ENCODE measurements at places on chromosomes 3 and 15. TPM values are rescaled to one million over a fixed set of nuclear protein-coding genes. Genes with fewer than 3 reads are reported as not detected.

Gene TMEM44
- polyA plus RNA-seq: 19.2 TPM

Gene RBP2
- polyA plus RNA-seq: 0.26 TPM

Gene SYNM
- polyA plus RNA-seq: 5.4 TPM

Gene SNURF
- polyA plus RNA-seq: 12.0 TPM

Gene POPDC2
- polyA plus RNA-seq: 68.0 TPM

Gene PLAAT1
- 39.2 TPM for polyA plus RNA-seq

Gene SLC15A2
- not detected for polyA plus RNA-seq

Gene LRRC2
- 0.71 TPM for polyA plus RNA-seq

Gene RARB
- 22.4 TPM for polyA plus RNA-seq

Gene ACTRT3
- polyA plus RNA-seq: 1.7 TPM

Gene P2RY14
- polyA plus RNA-seq: 1.4 TPM

Gene SLC2A2
- not detected for polyA plus RNA-seq

Gene PIGB
- polyA plus RNA-seq: 6.3 TPM

Gene FETUB
- not detected for polyA plus RNA-seq

Gene TEX55
- polyA plus RNA-seq: not detected

Gene CPN2
- polyA plus RNA-seq: 1.3 TPM

Gene CLDN18
- polyA plus RNA-seq: 0.69 TPM

Gene C3orf20
- not detected for polyA plus RNA-seq

Gene MYO5C
- polyA plus RNA-seq: 1.0 TPM

Gene GOLGA8G
- not detected for polyA plus RNA-seq

Gene BCHE
- polyA plus RNA-seq: 27.0 TPM

Gene SPINT1
- polyA plus RNA-seq: 5.3 TPM

Gene SNTN
- polyA plus RNA-seq: not detected

Gene GJD2
- not detected for polyA plus RNA-seq
